ENCODE measurements at places on chromosomes 5 and 9.

DNA sequence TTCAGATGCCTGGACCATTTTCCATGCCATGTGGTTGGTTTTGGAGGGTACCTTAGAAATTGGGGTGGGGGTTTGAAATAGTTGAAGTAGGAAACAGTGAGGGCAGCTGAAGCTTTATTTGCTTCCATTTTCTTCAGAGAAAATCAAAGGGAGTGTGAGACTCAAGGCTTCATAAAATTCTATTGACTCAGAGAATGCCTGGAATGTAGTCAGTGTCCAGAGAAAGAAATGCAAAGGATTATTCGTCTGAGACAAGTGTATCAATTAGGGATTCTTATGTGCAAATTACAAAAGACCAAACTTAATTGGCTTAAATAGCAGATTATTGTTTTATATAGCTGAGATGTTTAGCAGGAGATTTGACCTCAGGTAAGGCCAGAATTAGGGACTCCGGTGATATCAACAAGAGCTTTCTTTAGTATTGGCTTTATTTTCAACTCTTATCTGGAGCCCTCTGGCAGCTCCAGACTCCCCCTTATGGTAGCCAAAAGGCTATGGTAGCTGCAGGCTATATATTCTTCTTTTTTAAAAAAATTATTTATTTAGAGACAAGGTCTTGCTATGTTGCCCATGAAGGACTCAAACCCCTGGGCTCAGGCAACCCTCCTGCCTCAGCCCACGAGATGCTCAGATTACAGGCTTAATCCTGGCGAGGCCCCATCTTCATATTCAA lies 38.9 kb downstream of the PTTG1 start:
- DNase-seq: no peak

GRCh38 chr5:71939452-71940230 lies 167.6 kb upstream of the MAP1B start:
- DNase-seq: no peak

- no peak for DNase-seq
Measured at GRCh38 chr5:59759600-59760351, 133.8 kb downstream of the PDE4D start.

DNA sequence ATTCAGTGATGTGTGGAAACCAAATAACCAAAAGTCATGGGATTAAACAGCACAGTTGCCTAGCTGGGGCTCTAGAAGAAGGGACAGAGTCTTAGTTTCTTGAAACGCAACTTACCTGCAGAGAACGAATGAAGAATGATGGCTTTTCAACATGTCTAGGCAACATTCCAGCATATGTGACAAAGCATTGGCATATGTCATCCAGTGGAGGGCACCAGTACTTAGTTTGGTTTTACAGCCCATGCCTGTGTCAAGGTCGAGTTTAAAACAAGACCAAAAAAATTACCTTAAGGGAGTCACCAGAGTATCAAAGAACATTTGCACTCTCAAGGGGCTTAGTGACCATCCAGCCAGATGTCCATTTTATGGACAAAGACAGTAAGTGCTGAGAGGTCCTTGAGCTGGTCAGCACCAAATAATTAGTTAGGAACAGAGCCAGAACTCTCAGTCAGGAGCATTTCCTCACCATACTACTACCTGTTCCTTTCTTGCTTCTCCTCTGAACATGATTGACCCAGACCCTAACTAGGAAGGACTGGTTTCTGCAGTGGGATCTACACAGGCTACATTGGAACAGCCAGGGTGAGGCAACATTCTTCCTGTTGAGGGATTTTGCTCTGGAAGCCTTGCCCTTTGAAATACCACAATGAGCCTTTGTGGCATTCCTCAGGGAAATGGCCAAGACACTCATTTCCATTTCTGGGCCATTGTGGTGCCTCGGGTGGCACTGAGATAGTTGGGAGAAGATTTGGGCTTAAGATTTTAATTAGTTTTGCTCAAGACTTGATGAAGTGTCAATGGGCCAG lies 75.4 kb upstream of the ANKH start:
- no peak for DNase-seq

DNA sequence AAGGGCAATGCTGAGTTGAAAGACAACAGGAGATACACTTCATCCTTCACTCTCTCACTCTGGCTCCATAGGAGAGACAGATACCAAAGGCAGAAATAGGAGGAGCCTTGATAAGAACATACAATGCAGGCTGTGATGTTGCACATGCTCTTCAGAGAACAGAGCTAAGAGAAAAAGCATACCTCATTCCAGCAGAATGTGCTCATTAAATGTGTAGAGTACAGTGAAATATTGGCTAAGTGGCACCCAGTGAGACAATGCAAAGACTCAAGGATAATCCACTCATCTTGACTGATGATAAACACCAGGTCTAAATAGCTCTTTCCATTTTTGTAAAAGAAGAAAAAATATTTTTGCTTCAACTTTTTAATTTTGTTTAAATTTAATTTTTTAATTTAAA lies 139.7 kb downstream of the OR2K2 start:
- DNase-seq: no peak
